ENCODE measurements at places on chromosomes 5 and 9. TPM values are rescaled to one million over a fixed set of nuclear protein-coding genes. Genes with fewer than 3 reads are reported as not detected.

GRCh38 chr5:79001471-79001870, 16.4 kb upstream of the ARSB start:
- no peak overlapping the region for H3K27ac ChIP-seq
- no peaks in the 10 kb centered on the region for H3K27me3 ChIP-seq
- DNase-seq: no peak
- no peak overlapping the region for H3K4me3 ChIP-seq

DNA sequence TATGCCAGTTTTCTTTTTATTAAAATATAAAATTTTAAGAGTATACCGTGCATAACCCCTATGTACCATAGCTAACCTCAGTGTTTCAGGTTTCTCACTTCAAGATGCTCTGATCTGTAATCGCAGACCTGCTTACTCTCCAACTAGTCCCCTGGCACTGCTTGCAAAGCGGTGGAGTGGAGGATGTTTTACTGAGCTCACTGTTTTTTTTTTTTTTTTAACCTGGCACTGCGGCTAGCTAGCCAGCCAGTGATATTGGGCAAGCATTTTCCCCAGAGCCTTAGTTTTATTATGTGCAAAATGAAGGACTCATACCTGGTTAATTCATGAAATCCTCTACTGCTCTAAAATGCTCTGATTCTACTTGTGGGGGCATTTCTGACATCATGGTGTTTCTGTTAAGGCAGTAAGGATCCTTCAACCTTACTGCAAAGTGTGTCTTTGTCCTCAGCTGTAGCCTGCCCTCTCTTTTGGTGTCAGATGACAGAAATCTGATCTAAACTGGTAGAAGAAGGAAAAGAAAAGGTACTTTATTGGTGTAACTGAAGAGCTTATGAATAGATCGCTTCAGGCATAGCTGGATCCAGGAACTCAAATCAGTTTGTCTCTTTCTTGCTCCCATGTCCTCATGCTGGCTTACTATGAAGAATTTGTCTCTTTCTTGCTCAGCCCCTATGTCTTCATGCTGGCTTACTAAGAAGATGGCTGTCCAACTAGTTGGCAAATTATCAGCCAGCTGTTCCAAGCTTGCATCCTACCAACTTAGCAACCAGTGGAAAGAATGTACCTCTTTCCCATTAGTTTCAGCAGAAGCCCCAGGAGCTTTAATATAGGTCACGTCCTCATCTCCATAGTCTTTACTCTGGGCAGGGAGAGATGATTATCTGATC, 59.8 kb downstream of the DOCK2 start:
- H3K36me3 ChIP-seq: no peaks in the 10 kb centered on the region
- H3K27me3 ChIP-seq: peaks cover 4% of the 10 kb centered on the region
- DNase-seq: no peak

- H3K36me3 ChIP-seq: no peaks in the 10 kb centered on the region
- no peak for DNase-seq
- no peaks in the 10 kb centered on the region for H3K4me1 ChIP-seq
Observed at GRCh38 chr5:10932426-10932825, 171.4 kb upstream of the DAP start.

DNA sequence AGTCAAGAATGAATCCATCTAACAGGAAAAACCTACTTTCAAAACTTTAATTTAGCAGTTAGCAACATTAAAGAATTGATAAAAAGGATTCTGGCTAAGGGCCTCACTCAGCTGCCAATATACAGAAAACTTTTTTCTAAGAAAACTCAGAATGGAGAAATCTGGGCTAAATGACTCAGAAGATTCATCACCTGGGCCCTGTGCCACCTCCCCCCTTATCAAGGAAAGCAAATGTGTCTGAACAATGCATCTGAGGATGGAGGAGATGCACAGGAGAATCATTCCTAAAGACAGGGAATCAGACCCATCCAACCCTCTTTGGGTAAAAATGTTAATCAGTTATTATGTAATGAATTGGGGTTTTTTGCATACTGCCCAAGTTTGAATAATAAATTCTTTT, 592.0 kb upstream of the DMAC1 start:
- no peak overlapping the region for H3K4me3 ChIP-seq
- no peaks in the 10 kb centered on the region for H3K4me1 ChIP-seq
- no peaks in the 10 kb centered on the region for H3K36me3 ChIP-seq

- H3K36me3 ChIP-seq: no peaks in the 10 kb centered on the region
- DNase-seq: no peak
- no peaks in the 10 kb centered on the region for H3K27me3 ChIP-seq
- H3K4me1 ChIP-seq: no peaks in the 10 kb centered on the region
- H3K27ac ChIP-seq: no peak overlapping the region
- H3K4me3 ChIP-seq: no peak overlapping the region
Observed at GRCh38 chr9:27835746-27836145, 262.5 kb upstream of the C9orf72 start.

DNA sequence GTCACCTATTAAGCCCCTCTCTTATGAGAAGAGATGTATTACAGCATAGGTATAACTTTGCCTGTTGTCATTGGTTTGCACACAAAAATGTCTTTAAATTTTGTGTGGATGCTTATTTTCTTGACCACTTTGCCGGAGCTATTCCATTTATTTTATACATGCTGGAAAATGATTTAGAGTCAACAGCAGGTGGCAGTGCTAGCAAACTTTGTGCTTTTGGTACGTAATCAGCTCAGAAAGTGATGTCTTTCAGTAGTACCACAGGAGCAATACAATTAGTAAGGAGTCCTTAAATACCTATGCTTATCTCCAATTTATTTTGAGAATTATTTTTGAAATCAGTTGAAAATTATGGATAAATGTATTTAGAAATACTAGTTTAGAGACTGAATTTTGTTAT, 19.8 kb upstream of the NUDT12 start:
- no peak overlapping the region for H3K27ac ChIP-seq
- H3K4me3 ChIP-seq: no peak overlapping the region
- DNase-seq: peak; percentile 53
- no peaks in the 10 kb centered on the region for H3K36me3 ChIP-seq
- H3K4me1 ChIP-seq: no peaks in the 10 kb centered on the region

GRCh38 chr9:385818-386398, 171.2 kb downstream of the DOCK8 start:
- H3K36me3 ChIP-seq: peaks cover 9% of the 10 kb centered on the region
- H3K27me3 ChIP-seq: no peaks in the 10 kb centered on the region
- H3K4me1 ChIP-seq: peaks cover 5% of the 10 kb centered on the region
- no peak overlapping the region for H3K27ac ChIP-seq
- H3K4me3 ChIP-seq: no peak overlapping the region

DNA sequence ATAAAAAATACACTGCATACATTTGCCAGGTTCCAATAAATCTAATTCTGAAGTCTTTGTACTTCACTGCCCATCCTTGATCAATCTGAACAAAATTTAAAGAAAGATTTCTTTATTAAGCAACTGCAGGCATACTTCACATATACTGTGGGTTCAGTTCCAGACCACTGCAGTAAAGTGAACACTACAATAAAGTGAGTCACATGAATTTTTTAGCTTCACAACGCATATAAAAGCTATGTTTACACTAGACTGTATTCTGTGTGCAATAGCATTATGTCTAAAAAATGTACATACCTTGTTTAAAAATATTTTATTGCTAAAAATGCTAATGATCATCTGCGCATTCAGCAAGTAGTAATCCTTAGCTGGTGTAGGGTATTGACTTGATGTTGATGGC, 52.1 kb downstream of the SSBP2 start:
- no peak for DNase-seq
- no peaks in the 10 kb centered on the region for H3K4me1 ChIP-seq
- H3K36me3 ChIP-seq: no peaks in the 10 kb centered on the region
- no peak overlapping the region for H3K4me3 ChIP-seq

DNA sequence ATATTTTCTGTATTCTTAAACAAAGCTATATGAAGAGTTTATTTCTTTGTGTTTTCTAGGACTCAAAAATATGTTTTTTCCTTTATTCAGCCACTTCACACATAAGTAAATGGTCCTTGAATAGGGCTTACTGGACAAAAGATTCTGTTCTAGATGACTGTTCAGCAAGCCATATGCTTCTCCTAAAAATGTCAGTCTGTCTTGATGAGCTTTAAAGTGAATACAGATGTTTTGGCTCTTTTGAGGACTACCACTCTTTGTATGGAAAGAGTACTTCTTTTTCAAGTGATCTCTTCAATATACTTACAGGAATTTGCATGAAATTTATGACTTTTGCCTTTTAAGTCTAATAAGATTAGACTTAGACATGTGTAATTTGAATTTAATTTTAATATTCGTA, 8.4 kb downstream of the NDUFS4 start:
- no peak overlapping the region for H3K4me3 ChIP-seq
- no peak for DNase-seq
- peaks cover 3% of the 10 kb centered on the region for H3K4me1 ChIP-seq

DNA sequence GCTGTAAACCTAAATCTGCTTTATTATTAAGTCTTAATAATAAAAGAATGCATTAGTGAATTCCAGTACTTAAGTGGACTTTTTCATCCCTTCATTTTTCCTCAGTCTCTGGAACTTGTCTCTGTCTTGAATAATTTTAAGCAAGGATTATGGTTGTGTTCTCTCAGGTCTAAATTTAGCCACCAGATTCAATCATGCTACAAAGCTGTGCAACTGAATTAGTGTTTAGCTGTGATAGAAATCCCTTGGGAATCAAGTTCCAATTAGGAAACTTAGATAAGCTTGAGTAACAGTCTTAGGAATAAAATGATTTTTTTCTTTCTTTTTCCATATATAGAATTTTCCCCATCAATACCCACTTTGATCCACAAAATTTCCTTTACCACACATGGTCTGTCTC, 104.3 kb downstream of the PLPPR1 start:
- H3K4me3 ChIP-seq: no peak overlapping the region
- no peak overlapping the region for H3K27ac ChIP-seq
- H3K4me1 ChIP-seq: peaks cover 3% of the 10 kb centered on the region
- H3K27me3 ChIP-seq: peaks cover 65% of the 10 kb centered on the region
- H3K36me3 ChIP-seq: no peaks in the 10 kb centered on the region

The PCDHB11 gene
- 2.9 TPM for total RNA-seq

The STK32A gene
- 7.4 TPM for total RNA-seq

The MAMDC2 gene
- total RNA-seq: 2.5 TPM

The KCNV2 gene
- 1.2 TPM for total RNA-seq

The ADRB2 gene
- total RNA-seq: 0.80 TPM

The FAM221B gene
- total RNA-seq: not detected

The MEGF9 gene
- 5.0 TPM for total RNA-seq

The ACOT12 gene
- not detected for total RNA-seq
